ENCODE measurements at places on chromosomes 4 and X. TPM values are rescaled to one million over a fixed set of nuclear protein-coding genes. Genes with fewer than 3 reads are reported as not detected.

Gene TLL1
- not detected for total RNA-seq

Gene PNMA6F
- not detected for total RNA-seq

Gene KDM6A
- total RNA-seq: 9.3 TPM

Gene FAM47A
- not detected for total RNA-seq

Gene CENPVL3
- total RNA-seq: not detected

Gene NSG1
- total RNA-seq: not detected

Gene GLUD2
- total RNA-seq: 3.0 TPM

Gene ARL9
- total RNA-seq: 0.26 TPM

Gene NUDT10
- total RNA-seq: not detected

Gene MTNR1A
- total RNA-seq: not detected

Gene OTUD4
- total RNA-seq: 5.2 TPM
